ENCODE measurements at places on chromosomes 6 and 20.
A peak's percentile ranks its signal among the peaks of the same experiment; 100 is the strongest.

DNA sequence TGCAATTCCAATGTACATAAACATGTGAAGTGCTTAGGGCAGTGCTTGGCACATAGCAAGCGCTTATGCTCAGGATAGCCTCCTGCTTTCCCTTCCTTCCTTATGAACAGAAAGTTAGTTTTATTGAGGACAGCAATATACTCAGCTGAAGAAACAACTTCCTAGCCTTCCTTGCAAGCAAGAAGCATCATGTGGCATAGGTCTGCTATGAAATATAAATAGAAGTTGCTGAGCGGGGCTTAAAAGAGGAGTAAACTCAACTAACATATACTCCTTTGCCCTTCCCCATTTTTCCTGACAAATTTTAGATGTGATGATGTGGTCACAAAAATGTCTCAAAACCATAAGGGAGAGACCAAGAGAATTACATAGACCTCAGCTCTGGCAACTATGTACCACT lies 98.9 kb downstream of the KIF16B start:
- no peak for DNase-seq

- peak; percentile 30 for DNase-seq
These were observed 58.5 kb downstream of the PCNA start for GRCh38 chr20:5061213-5061612.

DNA sequence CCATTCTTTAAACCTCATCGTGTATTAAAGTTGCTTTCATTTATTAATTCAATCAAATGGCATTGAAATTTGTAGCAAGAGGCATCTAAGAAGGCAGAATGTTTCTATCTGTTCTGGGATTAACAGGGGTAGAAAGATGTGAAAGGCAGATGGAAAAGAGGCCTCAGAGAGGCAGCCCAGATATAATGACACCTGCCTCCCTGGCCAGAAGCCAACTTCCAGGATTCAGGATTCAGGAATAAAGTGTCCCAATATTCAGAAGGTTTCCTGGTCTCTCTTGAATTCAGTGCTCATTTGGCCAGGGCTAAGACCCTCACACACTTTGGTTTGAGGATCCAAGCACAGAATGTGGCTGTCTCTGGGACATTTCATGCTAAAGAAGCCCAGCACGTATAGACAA lies 39.9 kb downstream of the HLA-B start:
- no peak for DNase-seq

DNA sequence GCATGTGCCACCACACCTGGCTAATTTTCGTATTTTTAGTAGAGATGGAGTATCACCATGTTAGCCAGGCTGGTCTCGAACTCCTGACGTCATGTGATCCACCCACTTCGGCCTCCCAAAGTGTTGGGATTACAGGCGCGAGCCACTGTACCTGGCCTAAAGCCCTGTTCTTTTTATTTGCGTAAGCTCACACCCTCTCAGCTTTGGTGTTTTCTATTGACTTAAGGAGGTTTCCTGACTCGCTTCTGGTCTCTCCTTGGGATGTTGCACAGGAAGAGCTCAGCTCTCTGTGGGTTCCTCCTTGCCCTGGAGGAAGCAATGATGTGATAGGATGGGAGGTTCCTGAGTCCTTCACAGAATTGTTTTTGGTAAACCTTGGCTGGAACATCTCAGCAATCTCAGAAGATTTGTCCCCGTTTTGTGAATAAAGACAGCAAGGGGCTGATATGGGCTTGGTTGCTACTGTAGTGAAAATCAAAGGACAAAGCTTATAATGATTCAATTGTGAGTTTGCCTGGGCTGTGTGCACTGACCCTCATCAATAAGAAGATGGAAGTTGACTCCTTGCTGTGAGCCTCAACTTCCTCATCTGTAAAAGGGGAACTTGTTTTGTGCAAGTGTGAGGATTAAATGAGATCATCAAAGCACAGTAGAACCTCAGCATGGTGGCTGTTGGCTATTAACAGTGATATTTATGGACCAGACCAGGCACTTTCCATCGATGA lies 27.0 kb downstream of the TOX2 start:
- DNase-seq, result no peak

- no peak for DNase-seq
These were observed 14.9 kb upstream of the RFPL4B start for GRCh38 chr6:112332274-112332673.
